Neuronal stem cell (in vitro differentiated cells): ENCODE measurements at places on chromosomes 5 and 9.

- peak overlapping the region; percentile 82 for H3K4me3 ChIP-seq
- H3K4me1 ChIP-seq, result peaks cover 35% of the 10 kb centered on the region
- H3K27me3 ChIP-seq, result peaks cover 12% of the 10 kb centered on the region
- no peaks in the 10 kb centered on the region for H3K36me3 ChIP-seq
- peak; percentile 32 for DNase-seq
Observed at GRCh38 chr9:14314929-14315874, 1.3 kb upstream of the NFIB start.

DNA sequence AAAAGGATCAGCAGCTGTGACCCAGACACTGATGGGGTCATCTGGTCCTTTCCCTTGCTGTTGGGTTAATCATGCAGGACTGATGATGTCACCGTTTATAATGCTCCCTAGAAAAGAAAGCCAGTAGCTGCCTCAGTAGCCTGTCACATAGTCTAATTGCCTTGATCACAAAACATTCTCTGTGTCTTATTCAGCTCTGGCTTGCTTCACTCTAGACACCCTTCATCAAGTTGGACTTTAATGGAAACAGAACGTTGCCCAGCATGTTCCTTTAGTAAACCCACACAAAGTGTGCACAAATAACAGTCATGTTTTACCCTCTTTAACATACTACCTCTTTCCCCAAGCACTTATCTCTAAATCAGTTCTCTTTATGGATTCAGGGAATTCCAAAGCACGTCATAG, 170.8 kb downstream of the SGCD start:
- DNase-seq, result peak; percentile 5
- no peak overlapping the region for H3K4me3 ChIP-seq
- no peak overlapping the region for H3K27ac ChIP-seq

GRCh38 chr9:6584881-6585597, 60.5 kb downstream of the GLDC start:
- H3K4me1 ChIP-seq, result no peaks in the 10 kb centered on the region
- no peak overlapping the region for H3K4me3 ChIP-seq
- H3K36me3 ChIP-seq, result peaks cover 91% of the 10 kb centered on the region
- no peak overlapping the region for H3K27ac ChIP-seq
- no peaks in the 10 kb centered on the region for H3K27me3 ChIP-seq

DNA sequence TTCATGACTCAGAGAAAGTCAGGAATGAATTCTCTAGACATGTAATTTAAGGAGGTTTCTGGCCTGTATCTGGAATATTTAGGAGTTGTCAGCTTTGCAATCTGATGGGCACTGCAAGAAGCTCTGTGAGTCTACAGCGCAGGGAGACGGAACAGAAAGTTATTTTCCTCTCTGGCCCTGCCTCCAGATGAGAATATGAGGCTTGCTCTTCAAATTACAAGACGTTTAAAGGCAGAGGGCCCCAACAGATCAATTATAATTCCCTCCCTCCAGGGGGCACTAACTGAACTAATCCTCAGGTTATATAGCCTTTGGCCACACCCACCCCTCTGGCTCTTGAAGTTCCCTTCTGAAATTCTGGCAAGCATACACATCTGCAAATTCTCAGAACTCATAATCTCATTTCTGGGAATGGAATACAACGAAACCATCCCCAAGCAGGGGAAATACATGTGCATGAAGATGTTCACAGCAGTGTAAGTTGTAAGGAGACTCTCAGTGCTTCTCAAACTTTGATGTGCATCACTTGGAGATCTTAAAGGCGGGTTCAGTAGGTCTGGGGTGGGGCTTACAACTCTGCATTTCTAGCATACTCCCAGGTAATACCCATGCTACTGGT, 307.6 kb downstream of the CWC27 start:
- no peak overlapping the region for H3K27ac ChIP-seq
- H3K36me3 ChIP-seq, result no peaks in the 10 kb centered on the region
- no peaks in the 10 kb centered on the region for H3K27me3 ChIP-seq
- H3K4me3 ChIP-seq, result no peak overlapping the region

DNA sequence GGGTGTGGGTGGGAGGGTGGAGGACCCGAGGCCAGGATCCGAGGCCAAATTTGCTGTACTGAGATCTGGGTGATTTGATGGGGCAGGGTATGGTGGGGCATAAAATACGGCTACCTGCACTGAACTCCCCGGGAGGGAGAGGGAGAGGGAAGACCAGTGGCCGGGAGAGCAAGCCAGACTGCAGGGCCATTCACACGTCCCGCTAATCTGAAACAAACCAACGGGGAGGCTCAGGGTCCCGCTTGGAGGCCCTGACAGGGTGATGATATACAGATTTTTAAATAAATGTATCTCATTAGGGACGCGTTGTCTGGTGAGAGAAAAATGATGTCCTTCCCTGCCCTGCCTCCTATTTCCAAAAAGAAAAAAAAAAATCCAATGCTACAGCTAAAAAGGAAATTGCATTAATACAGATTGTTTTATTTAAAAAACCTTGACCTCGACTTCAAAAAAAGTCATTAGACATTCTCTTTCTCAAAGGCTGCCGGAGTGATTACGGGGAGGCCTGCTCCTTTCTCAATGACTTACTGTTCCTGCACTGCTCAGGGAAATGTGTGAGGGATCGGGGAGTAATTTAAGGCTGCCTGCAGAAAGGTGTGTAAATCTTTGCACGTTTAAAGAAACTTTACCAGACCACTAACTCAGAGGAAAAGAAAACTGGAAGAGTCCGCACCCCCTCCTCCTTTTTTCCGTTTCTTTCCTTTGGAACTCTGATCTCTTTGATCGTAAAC, 11.5 kb upstream of the PRRX2 start:
- no peak overlapping the region for H3K27ac ChIP-seq
- no peak overlapping the region for H3K4me3 ChIP-seq
- peaks cover 8% of the 10 kb centered on the region for H3K4me1 ChIP-seq
- peaks cover 2% of the 10 kb centered on the region for H3K36me3 ChIP-seq
- H3K27me3 ChIP-seq, result no peaks in the 10 kb centered on the region

DNA sequence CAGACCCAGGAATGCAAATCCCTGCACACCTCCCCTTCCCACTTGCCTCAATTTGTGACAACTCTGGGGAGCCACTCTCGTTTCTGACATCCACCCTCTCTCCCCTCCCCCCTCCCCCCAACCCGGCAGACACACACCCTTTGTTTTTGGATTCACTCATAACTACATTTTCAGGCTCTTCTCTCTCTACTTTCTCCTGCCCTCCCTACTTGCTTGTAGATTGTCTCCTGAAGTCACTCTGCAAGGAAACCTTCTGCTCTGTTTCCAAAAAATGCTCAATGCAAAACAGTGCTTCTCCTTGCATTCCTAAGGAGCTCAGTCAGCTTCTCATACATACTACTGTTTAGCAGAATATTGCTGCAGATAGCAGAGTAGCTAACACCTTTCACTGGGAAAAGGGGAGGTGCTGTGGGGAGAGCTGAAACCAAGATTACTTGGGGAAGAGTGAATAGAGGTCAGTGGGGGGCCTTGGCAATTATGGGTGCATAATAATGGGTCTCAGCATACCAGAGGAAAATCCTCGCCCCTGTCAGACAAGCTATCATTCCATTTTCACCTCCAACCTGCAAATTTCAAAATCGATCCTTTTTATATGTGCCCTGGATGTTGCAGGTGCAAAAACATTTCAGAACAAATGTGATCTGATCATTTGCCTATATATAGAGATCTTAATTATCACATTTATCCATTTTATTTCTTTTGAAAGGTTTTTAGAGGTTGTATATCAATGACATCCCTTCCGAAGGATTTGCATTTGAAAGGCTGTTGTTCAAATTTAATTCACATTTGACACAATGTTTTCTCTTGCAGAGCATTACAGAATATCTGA, 1860.7 kb upstream of the WWC1 start:
- peak; percentile 46 for DNase-seq
- H3K36me3 ChIP-seq, result no peaks in the 10 kb centered on the region
- H3K4me1 ChIP-seq, result peaks cover 19% of the 10 kb centered on the region
- H3K27ac ChIP-seq, result peak overlapping the region; percentile 80
- H3K4me3 ChIP-seq, result no peak overlapping the region

DNA sequence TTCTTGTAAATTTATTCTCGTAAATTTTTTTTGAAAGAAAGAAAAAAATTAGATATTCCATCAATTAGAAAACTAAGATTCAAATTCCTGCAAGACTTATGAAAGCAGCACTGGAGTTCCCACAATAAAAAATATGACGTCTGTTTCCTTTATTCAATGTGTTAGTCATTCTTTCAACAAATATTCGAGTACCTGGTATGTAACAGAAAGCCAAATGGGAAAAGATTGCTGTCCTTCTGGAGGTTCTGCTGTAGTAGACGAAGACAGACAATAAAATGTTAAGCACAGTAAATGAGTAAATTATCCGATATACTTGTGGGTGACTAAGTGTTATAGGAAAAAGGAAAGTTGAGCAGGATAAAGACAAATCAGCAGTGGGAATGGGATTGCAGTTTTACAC, 92.2 kb downstream of the ADAMTSL1 start:
- no peaks in the 10 kb centered on the region for H3K36me3 ChIP-seq
- DNase-seq, result no peak
- H3K27ac ChIP-seq, result no peak overlapping the region
- no peaks in the 10 kb centered on the region for H3K4me1 ChIP-seq
- no peak overlapping the region for H3K4me3 ChIP-seq

GRCh38 chr5:126107381-126107780, 315.8 kb upstream of the GRAMD2B start:
- no peak for DNase-seq
- no peaks in the 10 kb centered on the region for H3K27me3 ChIP-seq
- H3K4me3 ChIP-seq, result no peak overlapping the region
- no peaks in the 10 kb centered on the region for H3K36me3 ChIP-seq

- H3K4me1 ChIP-seq, result no peaks in the 10 kb centered on the region
- no peak overlapping the region for H3K4me3 ChIP-seq
- peaks cover 10% of the 10 kb centered on the region for H3K36me3 ChIP-seq
- no peak for DNase-seq
- H3K27me3 ChIP-seq, result no peaks in the 10 kb centered on the region
Observed at GRCh38 chr9:100534401-100534800, 43.5 kb upstream of the CAVIN4 start.

DNA sequence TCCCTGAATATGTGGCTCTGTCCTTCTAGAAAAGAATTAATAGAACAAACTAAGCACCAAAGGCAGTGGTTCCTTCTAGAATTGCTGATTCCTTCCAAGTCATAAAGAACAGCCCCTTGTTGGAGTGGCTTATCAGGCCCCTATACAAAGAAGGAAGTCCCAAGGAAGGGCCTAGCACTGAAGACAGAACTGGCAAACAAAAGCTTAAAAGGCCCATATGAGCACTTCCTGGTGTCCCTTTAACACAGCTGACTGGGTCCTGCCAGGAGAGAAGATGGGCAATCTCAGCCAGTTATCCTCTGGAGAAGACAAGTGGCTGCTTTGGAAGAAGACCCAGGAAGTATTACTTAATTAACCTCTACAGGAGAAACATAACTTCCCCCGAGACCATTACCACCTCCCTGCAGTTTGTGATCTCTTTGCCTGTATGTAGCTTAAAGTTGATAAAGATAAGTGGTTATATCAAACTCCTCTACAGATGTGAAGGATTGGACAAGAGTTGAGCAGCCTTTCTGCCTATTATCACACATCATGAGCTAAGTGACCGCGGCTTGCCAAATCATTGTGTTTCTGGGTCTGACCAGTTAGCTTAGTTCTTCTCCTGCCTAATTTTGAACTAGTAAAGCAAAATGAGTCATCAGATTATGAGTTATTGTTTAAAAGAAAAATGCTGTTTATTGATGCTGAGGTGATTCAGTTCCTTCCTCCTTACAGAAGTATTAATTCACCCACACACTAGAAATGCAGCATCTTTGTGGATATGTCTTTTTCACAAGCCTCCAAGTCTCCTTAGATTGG, 13.3 kb upstream of the STING1 start:
- no peaks in the 10 kb centered on the region for H3K4me1 ChIP-seq
- H3K27me3 ChIP-seq, result no peaks in the 10 kb centered on the region
- no peaks in the 10 kb centered on the region for H3K36me3 ChIP-seq
- H3K27ac ChIP-seq, result no peak overlapping the region
- no peak for DNase-seq

DNA sequence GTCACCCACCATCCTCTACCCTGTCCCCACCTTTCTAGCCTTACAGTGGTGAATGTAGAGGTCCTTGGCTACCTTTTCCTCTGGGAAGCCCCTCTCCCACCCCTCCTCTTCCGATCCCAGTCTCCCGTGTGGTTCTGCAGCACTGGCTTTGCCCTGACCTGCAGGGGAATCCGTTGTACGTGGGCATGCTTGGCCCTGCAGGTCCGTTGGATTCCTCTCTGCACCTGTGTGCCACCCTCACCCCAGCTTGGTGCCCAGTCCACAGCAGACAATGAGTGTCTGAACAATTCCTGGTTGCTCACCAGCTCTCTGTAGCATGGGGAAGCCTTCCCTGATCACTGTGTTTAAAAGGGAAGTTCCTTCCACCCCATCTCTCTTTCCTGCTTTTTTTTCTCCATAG, 185.1 kb downstream of the PAX5 start:
- H3K4me1 ChIP-seq, result peaks cover 7% of the 10 kb centered on the region
- no peak overlapping the region for H3K27ac ChIP-seq
- H3K36me3 ChIP-seq, result no peaks in the 10 kb centered on the region
- no peak overlapping the region for H3K4me3 ChIP-seq

DNA sequence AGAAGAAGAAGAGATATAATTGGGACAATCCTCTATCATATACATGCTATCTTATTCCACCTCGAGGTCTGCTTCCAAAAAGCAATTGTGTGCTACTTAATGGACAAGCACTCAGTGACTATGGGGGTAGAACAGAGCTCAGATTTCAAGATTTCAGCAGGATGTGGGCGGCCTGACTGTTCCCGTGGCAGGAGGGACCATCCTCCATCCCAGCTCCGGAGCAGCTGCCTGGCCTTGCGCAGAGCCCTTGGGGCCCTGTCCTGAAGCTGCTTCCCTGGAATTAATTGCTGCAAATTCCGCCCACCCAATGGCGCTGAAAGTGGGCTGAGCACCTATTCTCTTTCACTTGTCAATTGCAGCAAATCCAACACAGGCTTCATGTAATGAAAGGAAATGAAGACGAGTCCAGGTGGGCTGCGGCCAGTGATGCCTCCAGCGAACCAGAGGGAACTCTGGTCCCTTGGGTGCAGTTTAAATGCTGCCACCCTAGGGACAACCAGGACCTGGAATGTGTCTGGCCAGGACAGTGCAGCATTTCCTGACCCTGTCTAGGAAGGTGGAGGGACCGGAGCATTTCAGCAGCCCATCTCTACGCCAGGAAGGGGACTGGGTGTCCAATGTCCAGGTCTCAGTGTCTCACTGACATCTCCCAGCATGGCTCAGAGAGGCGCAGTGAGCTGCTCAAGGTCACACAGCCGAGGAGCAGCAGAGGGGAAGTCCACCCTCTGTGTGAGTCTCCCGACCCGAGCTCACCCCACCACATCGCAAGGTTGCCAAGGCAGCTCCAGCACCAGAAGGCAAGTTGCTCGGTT, 50.5 kb upstream of the FCN1 start:
- no peak overlapping the region for H3K4me3 ChIP-seq
- no peaks in the 10 kb centered on the region for H3K4me1 ChIP-seq
- H3K27me3 ChIP-seq, result no peaks in the 10 kb centered on the region
- peak overlapping the region; percentile 62 for H3K27ac ChIP-seq

DNA sequence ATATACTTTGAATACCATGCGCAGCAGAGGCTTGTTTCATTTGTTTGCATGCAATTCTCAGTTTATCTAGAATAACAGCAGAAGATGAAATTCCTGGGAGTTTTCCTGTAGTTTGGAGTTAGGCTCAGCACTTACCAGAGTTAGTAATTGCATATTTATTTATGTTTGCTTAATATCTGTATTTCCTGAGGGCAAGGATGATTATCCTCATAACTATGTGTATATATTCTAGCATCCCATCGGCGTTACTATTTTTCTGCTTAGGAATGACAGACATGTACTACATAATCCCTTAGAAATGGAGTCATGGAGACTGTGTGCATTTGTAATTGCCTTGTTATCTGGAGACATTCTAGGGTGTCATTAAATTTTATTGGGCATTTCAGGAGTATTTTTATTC, 1184.8 kb downstream of the DTWD2 start:
- no peak overlapping the region for H3K4me3 ChIP-seq
- H3K4me1 ChIP-seq, result no peaks in the 10 kb centered on the region
- H3K27me3 ChIP-seq, result no peaks in the 10 kb centered on the region
- no peak for DNase-seq
